GM20000 (cell line): ENCODE measurements at places on chromosomes 1 and 21.

- no peak for DNase-seq
These were observed 383.8 kb downstream of the LMO4 start for GRCh38 chr1:87712261-87713010.

- no peak for DNase-seq
These were observed 18.1 kb upstream of the SLC19A1 start for GRCh38 chr21:45560106-45561021.

DNA sequence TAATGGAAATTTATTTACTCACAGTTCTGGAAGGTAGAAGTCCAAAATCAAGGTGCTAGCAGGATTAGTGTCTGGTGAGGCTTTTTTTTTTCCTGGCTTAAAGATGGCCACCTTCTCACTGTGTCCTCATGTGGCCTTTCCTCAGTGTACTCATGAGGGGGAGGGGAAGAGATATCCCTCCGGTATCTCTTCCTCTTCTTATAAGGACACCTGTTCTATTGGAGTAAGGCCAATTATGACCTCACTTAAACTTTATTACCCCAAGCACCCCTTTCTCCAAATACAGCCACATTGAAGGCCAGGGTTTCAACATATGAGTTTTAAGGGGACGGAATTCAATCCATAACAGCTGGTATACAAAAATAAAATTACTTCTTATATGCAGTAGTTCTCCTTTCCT, 203.7 kb upstream of the C1orf87 start:
- DNase-seq, result no peak

GRCh38 chr1:40204856-40205255, 42.9 kb upstream of the TMCO2 start:
- DNase-seq, result no peak
